ENCODE measurements at places on chromosomes 6 and 20.

GRCh38 chr6:130893277-130893676 is 66.1 kb downstream of the SMLR1 start:
- no peak for DNase-seq

- DNase-seq: no peak
These were observed 391.8 kb downstream of the ARHGAP18 start for GRCh38 chr6:129317931-129318820.

- peak; percentile 9 for DNase-seq
These were observed 17.6 kb downstream of the NEDD9 start for GRCh38 chr6:11214901-11215300.

DNA sequence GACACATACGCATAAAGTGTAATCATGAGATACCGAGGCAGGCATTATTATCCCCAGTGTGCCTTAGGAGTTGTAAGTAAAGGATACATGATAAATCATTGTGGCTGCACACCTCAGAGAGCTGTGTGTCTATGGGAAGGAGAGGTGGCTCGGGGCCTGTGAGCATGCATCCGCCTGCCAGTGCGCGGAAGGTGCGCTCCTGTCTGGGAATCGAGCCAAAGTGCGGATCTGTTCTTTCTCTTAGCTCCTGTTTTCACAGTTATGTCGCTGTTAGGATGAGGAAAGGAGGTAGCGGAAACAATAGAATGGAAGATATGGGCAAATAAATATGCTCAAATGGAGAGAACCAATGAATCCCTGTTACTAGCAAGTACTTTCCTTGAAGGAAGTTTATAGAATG is 98.0 kb downstream of the ANKRD6 start:
- DNase-seq: no peak

GRCh38 chr6:80489911-80490635 is 383.6 kb downstream of the BCKDHB start:
- no peak for DNase-seq

- DNase-seq: no peak
These were observed 229.7 kb upstream of the MARCKS start for GRCh38 chr6:113627480-113627879.

DNA sequence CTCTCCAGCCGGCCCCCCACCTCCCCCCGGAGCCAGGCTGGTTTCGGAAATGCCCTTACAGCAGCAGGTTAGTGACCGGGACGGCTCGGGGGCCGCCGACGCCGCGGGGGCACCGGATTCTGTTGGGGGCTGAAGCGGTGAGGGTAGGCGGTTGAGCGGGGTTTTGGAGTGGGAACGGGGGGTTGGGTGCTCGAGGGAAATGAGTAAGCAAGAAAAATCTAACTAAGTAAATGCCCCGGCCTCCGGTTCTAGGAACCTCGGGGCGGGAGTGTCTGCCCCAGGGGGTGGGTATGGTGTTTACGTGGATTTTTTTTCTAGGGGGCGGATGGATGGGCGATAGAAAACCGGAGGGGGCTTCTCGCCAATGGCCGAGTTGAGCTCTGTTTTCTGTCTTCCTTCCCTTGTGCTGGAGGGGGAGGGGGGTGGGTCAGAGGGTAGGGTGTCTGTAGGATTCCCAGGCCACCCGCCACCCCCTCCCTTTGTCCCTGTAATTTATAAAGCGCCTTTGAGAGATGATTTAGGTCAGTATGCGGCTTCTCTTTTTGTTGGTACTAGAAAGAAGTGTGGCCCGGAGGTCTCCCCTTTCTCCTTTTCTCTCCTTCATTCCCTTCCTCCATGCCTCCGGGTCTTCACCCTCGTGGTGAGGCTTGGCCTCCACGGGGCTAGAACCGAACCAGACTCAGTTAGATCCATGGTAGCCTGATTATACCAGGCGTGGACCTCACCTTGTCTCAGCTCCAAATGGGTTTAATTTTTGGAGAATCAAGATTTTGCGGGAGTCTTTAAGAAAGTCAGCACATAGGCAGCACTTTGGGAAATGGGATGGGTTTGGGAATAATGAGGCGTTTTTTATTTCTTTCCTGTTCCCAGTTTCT is 2.3 kb downstream of the E2F3 start:
- peak; percentile 13 for DNase-seq

- DNase-seq: no peak
These were observed 503.6 kb downstream of the MMUT start for GRCh38 chr6:48959251-48960060.
